ENCODE measurements at places on chromosomes 5 and 9.
A peak's percentile ranks its signal among the peaks of the same experiment; 100 is the strongest.

GRCh38 chr9:126472198-126472947 lies 141.4 kb upstream of the LMX1B start:
- DNase-seq = no peak

DNA sequence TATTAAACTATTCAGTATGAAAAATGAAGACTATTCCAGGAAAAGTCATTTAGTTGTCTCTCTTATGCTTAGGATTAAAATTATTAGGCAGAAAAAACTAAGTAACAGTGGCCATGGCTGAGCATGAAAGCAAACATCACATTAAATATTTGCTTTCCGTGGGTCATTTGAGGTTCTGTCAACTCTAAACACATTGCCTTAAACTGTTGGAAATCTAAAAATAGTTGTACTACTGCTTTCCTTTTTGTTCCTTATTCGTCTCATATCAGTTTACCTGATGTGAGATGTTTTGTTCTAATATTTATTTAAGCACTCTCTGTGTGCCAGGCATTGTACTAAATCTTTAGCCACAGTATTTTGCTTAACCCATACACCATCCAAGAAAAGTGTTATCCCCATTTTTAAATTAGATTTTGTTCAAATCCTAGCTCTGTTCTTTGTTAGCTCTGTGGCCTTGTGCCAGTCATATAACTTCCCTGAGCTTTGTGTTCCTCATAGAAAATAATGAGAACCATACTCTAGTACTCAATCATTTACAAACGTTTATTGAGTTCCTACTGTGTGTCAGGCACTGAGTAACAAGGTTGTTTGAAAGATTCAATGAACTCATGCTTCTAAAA lies 18.7 kb upstream of the ZNF608 start:
- DNase-seq = no peak

GRCh38 chr5:159911349-159911748 lies 4.9 kb upstream of the ADRA1B start:
- no peak for DNase-seq

GRCh38 chr5:171415115-171415730 lies 4.2 kb upstream of the FGF18 start:
- DNase-seq = no peak

- no peak for DNase-seq
These were observed 23.2 kb downstream of the DOCK8 start for GRCh38 chr9:237858-238345.

DNA sequence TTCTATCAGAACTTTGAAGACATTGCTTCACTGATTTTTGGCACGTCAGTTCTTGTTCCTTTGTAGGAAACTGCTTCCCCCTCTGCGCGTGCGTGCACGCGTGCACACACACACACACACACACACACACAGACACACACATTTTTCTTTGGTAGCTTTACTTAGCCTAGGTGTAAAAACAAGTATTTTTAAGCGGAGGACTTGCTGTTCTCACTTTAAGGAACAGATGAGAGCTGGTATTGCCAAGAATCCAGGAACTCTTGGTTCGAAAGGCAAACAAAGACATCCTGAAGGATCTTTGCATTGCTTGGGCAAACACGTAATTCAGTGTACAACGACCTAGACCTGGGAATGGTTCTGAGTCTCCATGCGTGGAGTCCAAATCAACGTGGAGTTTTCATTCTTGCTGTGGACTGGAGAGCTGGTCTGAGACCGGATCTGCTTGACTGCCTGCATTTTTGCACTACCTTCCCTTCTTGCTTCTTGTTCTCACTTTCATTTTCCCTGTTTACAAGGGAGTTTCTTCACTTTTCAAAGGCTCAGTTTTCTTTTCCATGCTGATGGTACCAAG lies 8.2 kb downstream of the TMEM268 start:
- DNase-seq = no peak

DNA sequence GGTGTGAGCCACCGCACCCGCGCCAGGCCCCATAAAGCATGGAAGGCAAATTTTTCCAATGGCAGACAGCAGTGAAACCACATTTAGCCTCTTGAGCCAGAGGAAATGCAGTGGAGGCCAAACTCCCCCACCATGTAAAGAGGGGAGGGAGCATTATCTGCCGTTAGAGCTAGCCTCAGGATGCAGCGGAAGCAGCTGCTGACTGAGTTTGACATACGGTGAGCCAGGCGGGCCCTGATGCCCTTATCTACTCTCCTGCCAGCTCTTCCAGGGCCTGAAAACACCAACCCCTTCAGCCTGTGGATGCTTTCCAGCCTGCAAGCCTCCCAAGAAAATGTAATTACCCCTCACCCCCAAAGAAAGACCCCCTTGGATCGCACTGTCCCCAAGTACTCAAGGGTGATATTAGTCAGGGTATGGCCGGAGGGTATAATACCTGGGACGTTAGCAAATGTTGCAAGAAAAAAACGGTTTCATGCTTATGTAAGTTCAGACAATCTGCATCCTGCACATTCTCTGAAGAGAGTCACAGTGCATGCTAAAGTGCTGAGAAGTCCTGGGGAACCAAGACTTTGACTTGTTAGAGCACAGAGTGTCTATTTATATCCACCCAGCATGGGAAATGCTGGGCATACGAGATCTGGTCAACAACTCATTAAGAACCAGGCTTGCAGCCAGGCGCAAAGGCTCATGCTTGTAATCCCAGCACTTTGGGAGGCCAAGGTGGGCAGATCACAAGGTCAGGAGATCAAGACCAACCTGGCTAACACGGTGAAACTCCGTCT lies 11.3 kb upstream of the GGTA1 start:
- DNase-seq = no peak

- no peak for DNase-seq
These were observed 29.4 kb downstream of the PNPLA7 start for GRCh38 chr9:137520614-137521404.

DNA sequence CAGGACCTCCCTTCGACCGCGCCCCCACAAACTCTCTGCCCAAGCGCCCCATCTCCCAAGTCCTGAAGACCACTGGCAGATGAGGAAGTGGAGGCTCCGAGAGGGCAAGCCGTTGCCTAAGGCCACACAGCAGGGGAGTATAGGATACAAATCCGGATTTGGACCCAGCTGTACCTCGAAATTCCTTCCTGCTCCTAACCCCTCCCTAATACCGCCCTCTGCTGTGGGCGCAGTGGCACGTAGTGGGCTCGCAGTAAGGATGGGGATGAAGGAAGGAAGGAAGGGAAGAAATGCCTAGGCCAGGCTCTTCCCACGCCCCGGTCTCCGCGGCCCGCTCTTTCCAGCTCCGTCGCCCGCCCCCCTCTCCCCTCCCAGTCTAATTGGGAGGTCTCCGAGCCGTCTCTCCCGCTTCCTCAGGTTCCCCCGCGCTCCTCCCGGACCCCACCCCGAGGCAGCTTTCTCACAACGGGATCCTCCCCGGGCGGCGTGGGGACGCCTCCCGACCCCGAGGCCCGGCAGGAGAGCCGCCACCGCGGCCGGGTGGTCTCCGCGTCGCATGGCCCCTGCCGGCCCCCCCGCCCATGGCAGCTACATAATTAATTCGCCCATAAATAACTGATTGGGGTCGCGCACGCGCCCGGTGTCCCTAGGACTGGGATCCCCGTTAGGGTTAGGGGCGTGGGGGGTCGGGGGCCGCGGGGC lies 138.9 kb downstream of the C9orf50 start:
- no peak for DNase-seq

- no peak for DNase-seq
These were observed 7.9 kb upstream of the ENTREP1 start for GRCh38 chr9:69317081-69317480.

DNA sequence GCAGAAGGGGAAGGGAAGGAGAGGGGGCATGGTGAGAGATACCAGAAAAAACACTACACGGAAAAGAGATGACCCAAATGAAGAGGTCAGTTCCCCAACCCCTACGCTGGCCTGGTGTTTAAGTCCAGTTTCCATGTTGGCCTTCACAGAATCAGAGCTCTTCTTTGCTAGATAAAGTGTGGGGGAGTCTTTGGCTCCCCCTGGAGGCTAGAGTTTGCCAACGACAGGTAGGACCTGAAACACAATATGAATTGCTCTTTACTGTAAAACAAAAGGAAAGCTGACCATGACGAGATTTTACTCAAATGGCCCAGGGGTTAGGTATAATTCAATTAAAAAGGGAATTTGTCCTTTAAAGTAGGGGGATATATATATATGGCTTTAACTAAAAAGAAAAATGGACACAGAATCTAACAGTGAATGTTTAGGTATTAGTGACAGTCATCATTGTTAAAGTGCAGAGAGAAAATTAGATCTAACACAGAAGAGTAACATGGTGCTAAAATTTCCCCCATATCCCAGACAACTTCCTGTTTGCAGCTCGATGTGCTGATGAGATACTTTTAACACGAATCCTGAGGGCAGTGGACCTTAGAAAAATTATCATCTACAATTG lies 92.0 kb downstream of the SV2C start:
- DNase-seq = no peak

- DNase-seq = peak; percentile 26
These were observed 151.6 kb upstream of the MEF2C start for GRCh38 chr5:89034588-89034987.

- no peak for DNase-seq
These were observed 354 bp upstream of the KCNMB1 start for GRCh38 chr5:170389550-170389892.

GRCh38 chr9:112006361-112007020 lies 109.9 kb downstream of the UGCG start:
- no peak for DNase-seq

DNA sequence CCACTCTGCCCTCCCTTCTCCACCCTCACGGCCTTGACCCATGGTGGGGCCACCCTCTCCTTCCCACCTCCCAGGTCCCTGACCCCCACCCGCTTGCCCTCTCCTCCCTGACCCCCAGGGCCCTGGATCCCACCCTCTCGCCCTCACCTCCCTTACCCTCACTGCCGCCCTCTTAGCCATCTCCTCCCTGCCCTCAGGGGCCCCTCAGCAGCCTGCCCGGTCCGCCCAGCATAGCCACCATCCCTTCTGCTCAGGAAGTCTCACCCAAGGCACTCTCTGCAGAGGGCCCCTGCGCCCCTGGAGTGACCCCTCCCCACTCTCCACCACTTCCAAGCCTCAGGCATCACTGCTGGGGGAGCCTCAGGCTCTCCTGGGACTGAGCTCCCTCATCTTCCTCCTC lies 66.3 kb downstream of the MRPL36 start:
- DNase-seq = no peak

DNA sequence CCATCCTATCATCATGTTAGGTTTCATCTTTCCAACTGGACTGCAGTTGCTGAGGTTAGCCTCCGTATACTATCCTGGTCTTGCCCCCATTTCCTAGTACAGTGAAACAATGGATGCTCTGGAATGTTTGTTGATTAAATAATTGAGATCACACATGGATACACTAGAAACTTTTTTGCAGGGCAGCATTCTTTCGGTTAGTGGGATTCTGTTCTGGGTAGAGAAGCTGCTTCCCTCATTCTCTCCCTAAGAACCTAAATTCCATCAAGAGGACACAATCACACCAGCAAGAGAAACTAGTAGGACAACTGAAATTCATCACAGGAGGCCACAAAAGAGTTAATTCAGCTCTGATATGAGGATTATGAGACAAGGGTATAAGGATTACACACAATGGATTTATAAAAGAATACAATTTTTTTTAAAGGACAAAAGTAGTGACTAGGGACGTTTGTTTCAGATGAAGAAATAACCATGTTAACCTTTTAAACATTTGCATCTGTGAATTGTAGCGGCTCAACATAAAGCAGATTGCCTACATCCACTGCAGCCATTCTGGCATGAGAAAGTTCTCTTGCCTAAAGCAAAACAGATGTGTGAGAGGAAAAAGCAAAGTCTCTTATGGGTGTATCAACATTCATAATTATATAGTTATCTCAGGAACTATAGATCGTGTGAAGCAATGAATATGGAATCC lies 162.7 kb upstream of the LHFPL2 start:
- DNase-seq = no peak

- no peak for DNase-seq
These were observed 147.3 kb downstream of the CACNA1B start for GRCh38 chr9:138024831-138025291.

- DNase-seq = no peak
These were observed 6.2 kb downstream of the ETF1 start for GRCh38 chr5:138536665-138537315.

- DNase-seq = no peak
These were observed 8.5 kb downstream of the BAAT start for GRCh38 chr9:101376111-101376848.

DNA sequence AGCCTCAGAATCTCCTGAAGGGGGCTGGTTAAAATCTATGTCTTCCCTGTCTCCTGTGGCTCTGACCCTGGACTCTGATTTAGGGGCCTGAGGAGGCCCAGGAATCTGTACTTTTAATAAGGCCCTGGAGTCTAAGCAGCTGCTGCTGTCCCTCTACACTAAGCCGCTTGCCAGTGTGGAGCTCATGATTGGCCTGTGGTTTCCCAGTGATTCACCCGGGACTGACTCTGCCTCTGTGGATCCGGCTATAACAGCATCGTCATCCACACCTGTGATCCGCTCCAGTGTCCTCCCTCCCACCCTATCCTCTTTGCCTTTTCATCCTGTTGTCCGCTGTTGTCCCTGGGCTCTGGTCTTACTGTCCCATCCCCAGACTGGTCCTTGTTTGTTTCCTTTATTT lies 3.7 kb downstream of the SLC31A2 start:
- DNase-seq = no peak

DNA sequence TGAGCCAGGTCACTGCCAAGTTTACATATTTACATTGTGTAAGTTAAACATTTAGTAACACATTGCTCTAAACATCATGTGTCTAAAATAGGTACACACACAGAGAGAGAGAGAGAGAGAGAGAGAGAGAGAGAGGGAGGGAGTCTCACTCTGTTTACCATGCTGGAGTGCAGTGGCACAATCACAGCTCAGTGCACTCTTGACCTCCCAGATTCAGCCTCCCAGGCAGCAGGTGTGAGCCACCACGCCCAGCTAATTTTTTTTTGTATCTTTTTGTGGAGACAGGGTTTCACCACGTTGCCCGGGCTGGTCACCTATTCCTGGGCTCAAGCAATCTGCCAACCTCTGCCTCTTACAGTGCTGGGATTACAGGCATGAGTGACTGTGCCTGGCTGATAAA lies 1045.3 kb downstream of the TLE1 start:
- DNase-seq = no peak

GRCh38 chr5:43043400-43043756 lies 3.3 kb upstream of the ANXA2R start:
- no peak for DNase-seq

DNA sequence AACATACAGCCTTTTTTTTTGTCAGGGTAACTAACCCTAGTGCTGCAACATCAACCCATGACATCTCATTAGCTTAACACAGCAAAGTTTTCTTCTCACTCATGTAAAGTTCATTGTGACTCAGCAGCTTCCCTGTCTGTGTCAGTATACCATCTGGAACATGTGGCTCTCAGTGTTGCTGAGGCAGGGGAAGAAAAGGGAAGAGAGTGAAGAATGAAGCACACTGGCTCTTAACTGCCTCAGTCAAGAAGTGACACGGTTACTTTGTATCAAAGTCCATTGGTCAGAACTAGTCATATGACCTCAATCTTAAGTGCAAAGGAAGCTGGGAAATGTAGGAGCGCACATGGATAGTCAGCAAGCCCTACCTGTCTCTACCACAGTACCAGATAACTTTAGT lies 185.0 kb upstream of the ELL2 start:
- DNase-seq = peak; percentile 28

GRCh38 chr5:143023411-143024096 lies 253.4 kb downstream of the ARHGAP26 start:
- no peak for DNase-seq
